NCI-H1417 (cell line): ENCODE measurements at places on chromosomes 7 and 10.

- DNase-seq, result no peak
These were observed 26.3 kb downstream of the IPMK start for GRCh38 chr10:58241346-58241745.

DNA sequence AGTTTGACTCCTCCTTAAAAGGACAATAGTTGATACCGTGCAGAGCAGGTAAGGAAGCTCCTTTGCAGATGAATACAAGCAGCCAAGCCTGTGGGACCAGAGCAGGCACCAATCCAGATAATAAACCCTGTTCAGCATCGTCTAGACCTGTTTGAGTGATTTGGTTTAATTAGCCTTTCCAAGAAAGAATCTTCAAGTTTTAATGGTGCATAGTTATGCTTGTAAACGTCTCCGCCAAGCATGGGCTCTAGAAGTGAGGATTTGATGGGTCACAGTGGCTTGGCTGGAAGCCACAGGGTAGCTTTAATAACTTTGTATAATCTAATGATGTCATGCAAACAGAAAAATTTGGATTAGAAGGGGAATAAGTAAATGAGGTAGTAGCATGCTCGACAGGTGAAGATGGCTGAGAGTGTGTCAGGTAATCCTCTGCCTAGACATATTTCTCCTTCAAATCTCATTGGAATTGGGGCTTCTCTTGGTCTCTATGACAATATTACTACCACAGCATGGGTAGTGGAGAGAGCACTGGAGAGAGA, 188.4 kb downstream of the DYNC1I1 start:
- peak; percentile 80 for DNase-seq

- no peak for DNase-seq
These were observed 9.2 kb upstream of the AKR1B1 start for GRCh38 chr7:134468054-134468453.

GRCh38 chr10:112092519-112092918, 91.0 kb downstream of the GPAM start:
- DNase-seq, result no peak
